ENCODE measurements at places on chromosomes 2 and 18.

GRCh38 chr18:10152475-10152874 lies 238.7 kb downstream of the VAPA start:
- no peak for DNase-seq

DNA sequence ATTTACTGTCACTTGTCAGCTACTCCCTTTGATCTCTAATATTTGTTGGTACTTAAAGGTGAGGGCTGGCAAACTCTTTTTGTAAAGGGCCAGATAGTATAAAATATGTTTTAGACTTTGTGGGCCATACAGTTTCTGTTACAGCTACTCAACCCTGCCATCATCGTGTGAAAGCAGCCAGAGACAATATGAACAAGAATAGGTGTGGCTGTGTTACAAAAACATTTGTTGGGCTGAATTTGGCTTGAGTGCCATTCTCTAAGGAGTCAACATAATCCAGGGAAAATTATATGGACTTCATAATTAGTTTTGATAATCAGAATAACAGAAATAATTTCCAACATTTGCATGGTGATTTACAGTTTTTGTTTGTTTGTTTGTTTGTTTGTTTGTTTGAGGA lies 190.6 kb downstream of the LTBP1 start:
- no peak for DNase-seq

DNA sequence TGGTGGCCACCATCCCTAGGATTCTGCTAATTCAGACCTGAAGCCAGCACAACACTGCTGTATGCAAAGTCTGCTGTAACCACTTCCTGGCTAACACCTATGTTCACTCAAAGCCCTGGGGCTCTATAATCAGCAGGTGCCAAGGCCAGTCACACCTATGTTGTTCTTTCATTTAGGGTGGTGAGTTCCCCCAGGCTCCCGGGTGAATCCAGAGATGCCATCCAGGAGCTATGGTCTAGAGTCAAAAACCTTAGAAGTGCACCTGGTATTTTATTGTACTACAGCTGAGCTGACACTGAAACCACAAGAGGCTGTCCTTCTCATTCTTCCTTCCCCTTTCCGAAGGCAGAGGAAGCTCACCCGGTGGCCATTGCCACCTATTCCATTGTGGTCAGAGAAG lies 46.2 kb upstream of the CCDC141 start:
- peak; percentile 29 for DNase-seq

DNA sequence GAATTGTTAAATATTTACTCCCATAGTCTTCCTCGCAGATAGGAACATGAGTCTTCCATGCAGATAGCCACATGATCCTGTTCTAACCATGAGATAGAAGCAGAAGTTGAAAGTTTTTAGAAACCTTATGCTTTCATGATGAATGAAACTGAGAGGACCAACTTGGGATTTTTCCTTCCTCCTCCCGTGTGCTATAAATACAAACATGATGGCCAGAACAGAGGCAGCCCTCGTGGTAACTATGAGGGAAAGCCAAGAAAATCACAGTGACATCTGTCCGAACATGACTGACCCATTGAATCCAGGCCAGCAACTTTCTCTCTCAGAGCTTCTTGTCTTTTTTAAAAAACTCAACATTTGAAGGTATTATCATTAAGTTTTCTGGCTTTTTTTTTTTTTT lies 78.5 kb downstream of the ACAA2 start:
- no peak for DNase-seq

GRCh38 chr2:100029460-100029859 lies 112.9 kb downstream of the AFF3 start:
- peak; percentile 8 for DNase-seq

GRCh38 chr2:241947876-241948275 lies 78.3 kb downstream of the RTP5 start:
- DNase-seq = no peak

DNA sequence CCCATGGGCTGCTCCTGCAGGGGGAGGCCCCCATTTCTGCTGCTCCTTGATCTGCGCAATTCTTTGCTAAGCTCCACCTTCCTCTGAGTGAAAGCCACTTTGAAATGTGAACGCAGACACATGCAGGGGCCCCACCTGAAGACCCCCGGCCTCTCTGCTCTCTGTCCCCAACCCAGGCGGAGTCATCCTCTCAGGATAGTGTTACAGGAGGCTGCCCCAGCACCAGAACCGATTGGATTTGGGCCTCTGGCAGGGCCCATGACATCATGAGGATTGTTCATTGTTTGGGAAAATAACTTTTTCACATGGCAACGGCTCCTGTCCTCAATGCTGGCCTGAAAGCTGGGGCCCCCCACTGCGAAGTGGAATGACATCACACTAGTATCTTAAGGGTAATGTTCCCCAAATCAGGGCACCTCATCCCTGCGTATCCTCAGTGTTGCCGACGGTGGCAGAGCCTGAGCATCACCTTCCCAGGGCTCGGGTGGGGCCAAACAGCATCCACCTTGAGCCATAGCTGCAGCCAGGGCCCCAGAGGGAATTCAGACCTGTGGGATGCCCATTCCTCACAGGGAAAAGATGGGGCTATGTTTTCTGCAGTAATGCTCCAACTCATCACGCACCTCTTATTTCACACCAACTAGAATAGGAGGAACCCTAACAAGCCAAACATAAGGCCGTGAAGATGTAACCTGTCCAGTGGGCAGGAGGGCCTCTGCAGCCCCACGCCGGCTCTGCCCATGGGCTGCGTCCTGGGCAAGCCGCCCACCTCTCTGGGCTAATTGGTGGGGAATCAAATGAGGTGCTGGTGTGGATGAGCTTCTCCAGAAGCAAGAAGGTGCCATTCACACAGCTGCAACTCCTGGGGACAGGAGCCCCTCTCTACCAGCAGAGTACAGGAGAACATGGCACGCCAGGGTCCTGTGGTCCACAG lies 2.7 kb upstream of the ERFE start:
- DNase-seq = no peak

- DNase-seq = no peak
Observed at GRCh38 chr2:19706332-19706731, 195.5 kb downstream of the TTC32 start.

DNA sequence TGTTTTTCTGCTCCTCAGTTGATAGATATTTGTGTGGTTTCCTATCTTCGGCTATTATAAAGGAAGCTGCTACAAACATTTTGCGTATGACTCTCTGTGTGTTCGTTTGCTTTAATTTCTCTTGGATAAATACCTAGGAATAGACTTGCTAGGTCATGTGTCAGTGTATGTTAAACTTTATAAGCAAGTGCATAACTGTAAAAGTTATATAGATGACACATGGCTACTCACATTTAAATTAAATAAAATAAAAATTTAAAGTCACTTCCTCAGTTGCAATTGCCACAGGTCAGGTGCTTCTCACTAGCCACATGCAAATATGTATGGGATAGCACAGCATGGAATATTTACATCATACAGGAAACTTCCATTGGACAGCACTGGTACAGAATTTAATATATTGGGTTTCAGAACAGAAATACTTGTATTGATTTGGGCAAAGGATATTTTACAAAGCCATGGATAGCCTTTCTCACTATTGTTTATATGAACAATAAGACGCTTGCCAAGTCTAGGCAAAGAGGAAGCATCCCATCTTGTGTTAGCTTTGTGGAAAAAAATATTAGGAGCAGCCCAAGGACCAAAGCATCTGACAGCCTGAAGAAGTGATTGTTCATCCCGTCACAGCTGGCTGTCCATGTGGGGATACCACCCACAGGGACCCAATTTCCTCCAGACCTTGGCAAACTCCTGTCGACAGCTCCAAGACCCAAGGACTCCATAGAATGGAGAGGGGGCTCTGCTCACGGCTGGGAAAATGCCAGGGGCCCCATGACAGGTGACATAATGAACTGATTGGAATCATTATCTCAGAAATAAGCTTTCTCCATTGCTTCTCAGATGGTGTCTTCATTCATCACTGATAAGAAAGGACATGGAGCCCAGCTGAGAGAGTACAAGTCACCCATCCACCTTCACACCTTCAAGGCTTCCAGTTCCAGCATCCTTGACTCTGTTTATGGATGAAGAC lies 196.7 kb downstream of the SH3BP4 start:
- no peak for DNase-seq

Data from hematopoietic multipotent progenitor cell treated with erythropoietin and hydrocortisone succinate and interleukin-3 and kit ligand, for 4 days (in vitro differentiated cells).